ENCODE measurements at places on chromosomes 2 and 18.

DNA sequence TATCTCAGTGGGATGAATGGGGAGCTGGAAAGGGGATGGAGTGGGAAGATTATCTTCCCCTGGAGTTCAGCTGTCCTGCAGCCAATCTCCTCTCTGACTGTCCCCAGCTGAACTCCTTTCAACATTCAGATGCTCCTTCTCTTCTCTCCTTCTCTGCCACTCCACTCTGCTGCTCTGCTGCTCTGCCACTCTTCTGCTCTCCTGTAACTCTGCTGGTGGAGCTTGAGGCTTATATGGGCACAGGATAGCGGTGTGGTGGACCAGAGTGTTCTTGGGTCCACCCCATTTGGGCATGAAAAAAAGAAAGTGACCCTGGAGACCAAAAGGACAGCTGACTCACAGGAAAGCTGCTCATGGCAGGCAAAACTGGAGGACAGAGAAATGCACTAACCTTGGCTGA lies 26.6 kb downstream of the FAHD2B start:
- no peak for DNase-seq

DNA sequence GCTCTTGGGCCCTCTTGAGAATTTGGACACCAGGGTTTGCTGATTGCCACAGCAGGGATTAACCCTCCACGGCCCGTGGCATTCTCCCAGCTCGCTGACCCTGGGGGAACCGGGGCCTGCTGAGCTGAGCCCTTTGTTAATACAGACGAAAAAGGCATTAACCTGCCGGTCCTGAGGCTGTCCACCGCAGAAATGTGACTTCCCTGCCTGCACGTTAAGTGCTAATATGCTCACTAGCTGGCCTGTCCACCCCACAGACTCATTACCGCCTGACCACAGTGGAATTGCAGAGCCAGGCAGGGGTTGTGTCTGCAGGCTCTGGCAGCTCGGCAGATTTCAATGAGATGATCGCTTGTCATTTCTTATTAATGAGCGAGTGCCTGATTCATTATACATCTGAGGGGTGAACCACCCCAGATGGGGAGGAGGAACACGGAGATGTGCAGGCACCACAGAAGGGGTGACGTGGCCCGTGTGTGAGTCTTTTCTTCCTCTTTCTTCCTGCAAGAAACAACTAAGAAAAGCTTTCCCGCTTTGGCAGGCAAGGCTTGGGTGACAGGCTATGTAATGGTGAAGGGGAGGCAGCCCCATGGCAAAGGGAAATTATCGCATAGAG lies 126.0 kb downstream of the GLI2 start:
- DNase-seq, result no peak

DNA sequence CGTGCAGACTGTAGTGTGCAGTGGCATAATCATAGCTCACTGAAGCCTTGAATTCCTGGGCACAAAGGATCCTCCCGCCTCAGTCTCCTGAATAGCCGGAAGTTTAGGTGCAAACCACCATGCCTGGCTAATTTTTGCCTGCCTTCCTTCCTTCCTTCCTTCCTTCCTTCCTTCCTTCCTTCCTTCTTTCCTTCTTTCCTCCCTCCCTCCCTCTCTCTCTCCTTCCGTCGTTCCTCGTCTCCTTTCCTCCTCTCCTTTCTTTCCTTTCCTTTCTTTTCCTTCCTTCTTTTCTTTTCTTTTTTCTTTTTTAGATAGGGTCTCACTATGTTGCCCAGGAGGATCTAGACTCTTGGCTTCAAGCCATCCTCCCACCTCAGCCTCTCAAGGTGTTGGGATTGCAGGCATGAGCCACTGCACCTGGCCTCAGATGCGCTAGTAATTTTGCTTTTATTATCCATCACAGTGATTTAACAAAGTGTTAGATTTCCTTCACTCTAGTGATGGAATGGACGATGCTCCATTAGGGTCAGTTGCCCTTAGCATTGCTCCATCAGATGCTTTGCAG lies 6.6 kb upstream of the ANKRD29 start:
- DNase-seq, result no peak

GRCh38 chr2:133966720-133967304 lies 287.1 kb upstream of the MGAT5 start:
- DNase-seq, result no peak

- peak; percentile 90 for DNase-seq
These were observed at the start of gene SYT4 for GRCh38 chr18:43277164-43277600. SYT4 (minus strand) TSS chr18:43277490; CDS start chr18:43277281, 209 bp downstream.

DNA sequence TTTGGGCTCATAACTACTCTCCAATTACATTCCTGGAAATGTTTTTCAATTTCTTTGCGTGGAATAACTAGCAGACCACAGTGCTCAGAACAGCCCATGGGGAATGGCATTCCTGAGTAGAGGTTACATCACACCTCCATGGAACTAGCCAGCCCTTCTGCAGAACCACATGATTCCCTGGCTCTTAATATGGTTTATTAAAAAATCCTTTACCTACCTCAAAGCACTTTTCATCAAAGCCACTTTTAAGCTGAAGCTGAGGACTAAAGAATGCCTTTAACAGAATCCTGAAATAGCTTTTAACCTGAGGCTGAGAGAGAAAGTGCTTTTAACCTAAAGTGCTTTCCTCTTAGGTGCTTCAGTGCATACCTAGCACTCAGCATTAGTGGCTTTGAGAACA lies 376.3 kb downstream of the ARHGAP15 start:
- no peak for DNase-seq

DNA sequence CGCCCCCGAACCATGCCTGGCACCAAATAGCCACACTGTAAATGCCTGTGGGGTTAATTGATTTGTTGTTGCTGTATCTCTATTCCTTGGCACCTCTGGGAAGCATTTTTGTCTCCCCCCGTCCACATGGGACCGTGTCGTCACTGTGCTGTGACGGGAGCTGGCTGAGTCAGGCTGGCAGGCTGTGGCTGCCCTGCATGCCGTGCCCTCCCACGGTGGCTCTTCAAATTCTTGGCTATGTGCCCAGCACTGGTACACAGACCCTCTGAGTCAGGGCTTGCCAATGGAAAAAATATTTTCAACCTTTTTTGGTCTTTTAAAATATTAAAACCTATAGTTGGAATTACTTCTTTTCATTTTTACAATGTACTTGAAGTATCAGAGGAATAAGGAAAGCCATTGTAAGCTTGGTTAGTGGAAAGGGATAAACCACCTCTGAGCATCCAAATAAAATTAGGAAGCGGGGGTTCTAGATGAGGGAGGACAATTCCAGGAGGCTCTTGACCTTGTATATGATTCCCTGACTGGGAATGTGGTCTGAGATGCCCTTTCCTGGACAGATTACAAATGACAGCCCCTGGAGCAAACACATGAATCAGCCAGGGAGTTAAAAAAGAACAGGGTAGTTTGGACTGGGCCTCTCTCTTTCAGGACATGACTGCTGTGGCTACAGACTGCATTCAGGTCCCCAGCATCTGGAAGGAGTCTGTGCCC lies 59.4 kb downstream of the DGKD start:
- DNase-seq, result peak; percentile 78

- peak; percentile 36 for DNase-seq
These were observed 70.1 kb upstream of the STPG4 start for GRCh38 chr2:47225061-47225783.

- no peak for DNase-seq
These were observed 7.1 kb upstream of the IL1RL1 start for GRCh38 chr2:102304268-102304667.

DNA sequence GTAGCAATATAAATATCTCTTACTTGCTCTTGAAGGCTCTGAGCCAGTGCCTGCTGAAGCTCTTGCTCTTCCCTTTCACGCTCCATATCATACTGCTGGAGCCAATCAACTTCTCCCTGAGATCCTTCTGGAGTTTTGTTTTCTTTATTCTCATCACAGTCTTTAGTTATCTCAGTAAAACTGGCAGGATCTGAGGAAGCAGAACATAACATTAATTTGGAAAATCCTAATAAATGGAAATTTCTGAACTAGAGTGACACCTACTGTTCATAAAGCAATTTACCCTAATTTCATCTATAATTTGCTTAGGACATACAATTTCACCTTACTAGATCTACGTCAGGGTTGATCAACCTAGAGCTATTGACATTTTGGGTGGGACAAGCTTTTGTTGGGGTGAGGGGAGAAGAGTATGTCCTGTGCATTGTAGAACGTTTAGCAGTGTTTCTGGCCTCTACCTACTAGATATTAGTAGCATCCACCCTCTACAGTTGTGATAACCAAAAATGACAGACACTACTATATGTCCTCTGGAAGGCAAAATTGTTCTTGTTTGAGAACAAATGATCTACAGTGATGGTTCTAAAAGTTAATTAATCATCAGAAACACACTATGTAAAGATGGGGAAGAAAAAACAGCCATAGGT lies 47.2 kb downstream of the VIL1 start:
- DNase-seq, result no peak

DNA sequence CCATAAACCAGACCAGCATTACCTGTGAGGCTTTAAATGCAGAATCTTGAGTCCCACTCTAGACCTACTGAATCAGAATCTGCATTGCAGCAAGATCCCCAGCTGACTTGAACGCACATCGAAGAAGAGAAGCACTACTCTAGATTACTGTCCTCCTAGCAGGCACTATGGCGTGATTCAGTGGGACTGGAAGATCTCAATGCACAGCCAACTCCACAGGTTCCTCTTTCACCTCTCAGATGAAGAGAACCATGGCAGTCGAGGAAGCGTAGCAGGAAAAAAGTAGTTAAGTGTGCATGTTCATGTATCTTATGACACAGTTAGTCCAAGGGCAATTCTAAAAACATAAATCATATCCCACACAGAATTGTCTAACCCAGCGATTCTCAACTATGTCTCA lies 97.4 kb downstream of the STK39 start:
- no peak for DNase-seq

Data from NCI-H2081 (cell line).